ENCODE measurements at places on chromosomes 6 and 20.

GRCh38 chr6:140546640-140547039, 1172.2 kb upstream of the CITED2 start:
- peak; percentile 96 for DNase-seq

DNA sequence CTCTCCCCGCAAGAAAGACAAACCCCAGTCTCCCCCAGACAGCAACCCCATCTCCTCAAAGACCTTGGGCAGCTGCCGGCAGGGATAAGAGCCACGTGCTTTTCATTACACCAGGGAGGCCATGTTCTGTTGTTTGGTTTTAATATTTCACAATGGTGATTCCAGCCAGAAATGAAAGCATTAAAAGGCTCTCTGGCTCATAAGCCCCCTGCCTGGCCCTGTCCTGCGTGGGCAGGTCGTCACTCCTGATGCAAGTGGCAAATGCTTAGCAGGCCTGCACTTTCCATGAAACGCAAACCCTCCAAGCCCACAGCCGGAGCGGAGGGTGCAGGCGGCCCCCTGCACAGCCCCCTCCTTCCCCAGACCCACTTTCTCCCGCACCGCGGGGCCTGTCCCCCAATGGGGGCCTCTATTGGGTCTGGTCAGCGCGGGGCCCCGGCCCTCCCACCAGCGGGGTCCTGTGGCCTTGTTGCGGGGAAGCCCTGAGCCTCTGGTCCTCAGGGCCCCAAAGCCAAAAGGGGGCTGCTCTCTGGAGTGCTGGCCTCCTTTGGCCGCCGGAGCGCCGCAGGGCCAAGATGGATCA, 77.2 kb downstream of the TMEM242 start:
- DNase-seq: no peak

- DNase-seq: no peak
Observed at GRCh38 chr6:37988127-37988526, 168.6 kb downstream of the ZFAND3 start.

- no peak for DNase-seq
Observed at GRCh38 chr6:149845549-149845948, 18.6 kb downstream of the LRP11 start.

- peak; percentile 53 for DNase-seq
Observed at GRCh38 chr6:20708367-20709124, 174.3 kb downstream of the CDKAL1 start.

DNA sequence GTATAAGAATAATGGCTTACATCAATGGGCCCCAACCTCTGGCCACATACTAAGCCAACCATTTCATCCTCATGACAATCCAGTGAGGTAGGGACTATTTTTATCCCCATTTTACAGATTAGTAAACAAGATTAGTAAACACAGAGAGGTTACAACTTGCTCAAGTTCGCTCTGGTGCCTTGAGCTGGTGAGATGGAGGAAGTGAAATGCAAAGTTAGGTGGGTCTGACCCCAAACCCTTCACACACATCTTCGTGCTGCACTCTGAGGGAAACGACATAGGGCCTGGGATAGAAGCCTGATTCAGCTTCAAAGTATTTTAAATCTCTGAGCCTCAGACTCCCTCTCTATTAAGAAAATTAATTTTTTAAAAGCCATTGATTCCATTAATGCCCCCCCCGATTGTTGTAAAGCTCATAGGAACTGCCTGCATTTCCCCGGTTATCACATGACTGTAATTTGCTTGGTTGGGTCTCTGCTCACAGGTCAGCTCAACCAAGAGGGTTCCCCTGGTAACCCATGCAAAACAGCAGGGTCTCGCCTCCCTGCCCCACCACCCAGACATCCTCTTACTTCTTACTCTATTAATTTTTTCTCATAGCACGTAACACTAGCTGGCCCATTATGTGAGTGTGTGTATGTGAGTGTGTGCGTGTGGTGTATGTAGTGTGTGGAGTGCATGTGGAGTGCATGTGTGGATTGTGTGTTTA, 221.2 kb downstream of the MAFB start:
- DNase-seq: no peak

Data from M059J (cell line).